Inflammatory macrophage treated with lipopolysaccharide for 1 hour (primary cell): ENCODE measurements at places on chromosomes 13 and 19.

DNA sequence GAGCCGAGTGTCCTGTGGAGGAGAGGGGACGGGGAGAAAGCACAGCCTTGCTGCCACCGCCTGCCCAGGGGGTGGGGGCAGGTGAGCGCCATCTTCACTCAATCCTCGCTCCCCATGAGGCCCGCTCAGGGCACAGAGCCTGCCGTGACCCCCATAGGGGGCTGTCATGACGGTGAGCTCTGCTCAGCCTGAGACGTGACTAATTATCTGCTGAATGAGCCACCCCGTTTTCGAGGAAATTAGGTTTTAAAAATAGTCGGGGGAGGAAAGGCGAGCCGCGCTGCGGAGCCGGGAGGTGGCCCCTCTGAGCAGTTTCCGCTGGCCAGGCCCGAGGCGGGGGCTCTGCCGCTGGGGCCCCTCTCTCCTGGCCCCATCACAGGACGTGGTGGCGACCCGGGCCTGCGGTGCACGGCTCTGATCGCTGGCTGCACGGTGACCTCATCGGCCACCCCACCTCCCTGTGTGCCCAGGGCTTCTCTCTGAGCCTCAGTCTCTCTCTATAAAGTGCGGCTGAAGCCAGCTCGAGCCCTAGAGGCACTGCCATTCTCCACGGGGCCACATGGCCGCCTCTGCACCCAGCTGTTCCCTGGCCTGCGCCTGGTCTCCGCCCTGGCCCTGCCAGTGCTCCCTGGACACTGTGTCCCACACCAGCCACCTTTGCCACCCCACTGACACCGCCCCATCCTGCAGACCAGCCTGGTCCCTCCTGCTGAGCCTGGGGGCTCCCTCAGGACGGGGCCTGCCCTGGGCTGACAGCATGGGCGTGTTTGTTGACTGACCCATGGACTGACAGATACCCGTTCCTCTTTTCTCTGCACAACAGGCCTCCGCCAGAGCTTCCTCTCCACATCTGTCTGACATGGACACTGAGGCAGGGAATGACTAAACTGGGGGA is 28.3 kb downstream of the PIP5K1C start:
- peak; percentile 48 for DNase-seq

DNA sequence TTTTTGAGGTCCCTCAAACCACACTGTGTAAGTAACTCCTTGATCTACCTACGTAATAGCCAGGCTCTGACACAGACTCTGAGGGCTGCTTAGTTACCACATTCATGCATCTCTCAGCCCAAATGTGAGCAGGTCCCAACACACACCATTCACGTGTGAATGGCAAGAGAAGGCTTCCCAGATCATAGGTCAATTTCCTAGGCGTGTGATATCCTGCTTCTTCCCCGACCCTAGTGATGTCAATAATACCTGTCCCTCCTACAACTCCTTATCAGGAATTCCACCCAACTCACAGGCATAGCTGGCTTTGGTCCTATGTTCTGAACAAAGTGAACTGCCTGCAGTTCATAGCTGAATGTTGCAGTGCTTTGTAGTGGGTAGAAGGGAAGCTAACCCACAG is 334.5 kb downstream of the RFC3 start:
- no peak for DNase-seq

GRCh38 chr13:78061806-78062205 is 143.2 kb upstream of the EDNRB start:
- no peak for DNase-seq

GRCh38 chr13:94480672-94481145 is 1.2 kb upstream of the DCT start:
- peak; percentile 38 for DNase-seq

DNA sequence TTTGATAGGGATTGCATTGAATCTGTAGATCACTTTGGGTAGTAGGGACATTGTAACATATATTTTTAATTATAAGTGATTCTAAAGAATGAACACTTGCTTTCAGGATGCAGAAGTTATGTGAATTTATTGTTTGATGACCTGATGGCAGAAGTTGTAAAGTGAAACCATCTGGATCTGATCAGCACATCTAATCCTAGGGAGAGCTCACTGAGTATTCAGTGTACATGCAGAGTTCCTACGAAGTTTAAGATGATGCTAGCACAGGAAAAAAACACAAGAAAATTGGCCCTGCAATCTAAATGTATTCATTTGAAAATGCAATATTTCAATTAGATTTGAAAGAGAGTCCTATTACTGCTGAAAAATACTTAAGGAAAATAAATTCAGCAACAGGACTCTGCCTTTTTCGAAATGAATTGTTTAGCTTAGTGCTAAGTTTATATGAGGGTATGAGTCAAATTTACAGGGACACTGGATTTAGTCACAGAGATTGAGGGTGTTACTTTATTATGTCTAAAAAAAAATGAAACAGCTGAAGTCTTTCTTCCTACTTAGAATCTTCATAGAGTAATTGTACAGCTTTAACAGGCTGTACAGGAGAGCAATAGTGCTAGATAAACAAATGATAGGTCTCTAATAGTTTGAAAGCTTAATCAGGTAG is 385.7 kb downstream of the DCT start:
- no peak for DNase-seq

GRCh38 chr13:94640721-94641120 is 39.1 kb downstream of the GPR180 start:
- no peak for DNase-seq

DNA sequence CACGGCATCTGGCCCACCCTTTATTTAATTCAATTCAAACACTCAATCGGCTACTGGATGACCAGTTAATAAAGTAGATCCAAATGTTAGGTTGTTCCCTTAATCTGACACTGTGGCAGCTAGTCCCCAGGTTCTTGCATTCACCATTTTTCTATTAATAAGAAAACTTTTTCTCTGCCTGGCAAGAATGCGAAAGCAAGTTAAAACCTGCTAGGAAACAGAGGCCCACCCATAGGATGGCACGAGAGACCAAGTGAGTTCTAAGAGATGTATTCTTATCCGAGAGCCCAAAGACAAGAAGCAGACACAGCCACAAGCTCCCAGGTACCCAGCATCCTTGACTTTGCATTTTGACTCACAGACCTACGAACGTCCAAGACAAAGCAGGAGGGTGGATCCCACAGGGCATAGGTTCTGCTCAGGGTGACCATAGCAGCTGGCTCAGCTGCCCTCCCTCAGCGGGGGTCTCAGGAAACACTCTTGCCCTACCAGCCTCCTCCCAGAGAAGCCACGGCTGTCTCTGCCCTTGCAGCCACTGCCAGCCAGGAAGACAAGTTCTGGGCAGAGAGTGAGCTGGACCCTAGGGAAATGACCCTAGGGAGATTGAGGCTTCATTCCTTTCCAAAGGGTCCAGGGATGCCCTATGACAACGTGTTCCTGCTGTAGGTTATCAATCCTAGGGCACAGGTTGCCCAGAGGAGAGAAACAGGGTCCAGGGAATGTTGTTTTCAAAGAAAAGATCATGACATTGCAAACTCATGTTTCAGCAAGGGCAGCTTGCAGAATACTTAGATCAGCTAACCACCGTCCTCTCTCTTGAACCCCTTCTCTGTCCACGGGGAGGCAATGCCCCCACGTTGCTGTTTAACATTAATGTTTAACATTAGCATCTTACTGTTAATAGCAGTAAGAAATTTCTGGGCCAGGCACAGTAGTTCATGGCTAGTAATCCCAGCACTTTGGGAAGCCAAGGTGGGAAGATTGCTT is 147.2 kb upstream of the ZNF507 start:
- no peak for DNase-seq

DNA sequence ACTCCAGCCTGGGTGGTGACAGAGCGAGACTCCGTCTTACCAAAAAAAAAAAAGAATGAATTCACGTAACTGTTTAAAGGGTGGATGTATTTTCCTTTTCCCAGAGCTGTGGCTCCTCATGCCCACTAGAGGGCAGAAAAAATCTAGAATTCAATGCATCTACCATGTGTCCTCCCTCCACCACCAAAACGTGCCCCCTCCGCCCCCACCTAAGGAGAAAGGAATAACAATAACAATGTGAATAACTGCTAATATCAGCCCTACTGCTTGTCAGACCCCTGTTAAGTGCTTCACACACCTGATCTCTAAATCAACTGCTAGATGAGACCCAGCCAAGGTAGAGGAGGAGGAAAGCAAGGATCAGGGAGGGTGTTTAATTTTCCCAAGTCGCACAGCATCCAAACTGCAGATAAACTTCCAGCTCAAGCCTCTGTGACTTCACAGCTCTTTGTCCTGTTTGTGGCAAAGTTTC is 20.2 kb upstream of the PNMA8B start:
- DNase-seq = peak; percentile 43

- DNase-seq = no peak
Measured at GRCh38 chr19:46180701-46181387, 32.8 kb downstream of the IGFL2 start.

DNA sequence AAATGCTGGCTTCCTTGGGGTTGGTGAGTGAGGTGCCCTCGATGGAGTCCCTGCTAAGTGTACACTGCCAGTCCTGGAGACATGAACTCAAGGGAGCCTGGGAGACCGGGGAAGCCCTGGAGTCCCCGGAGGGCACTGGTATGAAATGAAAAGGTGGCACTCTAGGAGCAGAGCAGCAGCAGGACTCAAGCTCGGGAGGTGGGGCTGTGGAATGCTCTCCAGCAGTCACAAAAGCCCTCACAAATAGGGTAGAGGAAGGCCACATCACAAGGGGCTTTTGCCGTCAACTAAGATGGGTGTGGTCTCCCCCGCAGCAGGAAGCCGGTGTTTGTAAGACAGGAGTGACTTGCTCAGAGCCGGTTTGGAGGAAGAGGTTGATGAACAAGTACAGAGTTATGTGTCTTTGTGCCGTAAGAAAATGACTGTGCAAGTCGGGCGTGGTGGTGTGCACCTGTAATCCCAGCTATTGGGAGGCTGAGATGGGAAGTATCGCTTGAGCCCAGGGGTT is 19.3 kb downstream of the CCNE1 start:
- DNase-seq = no peak

DNA sequence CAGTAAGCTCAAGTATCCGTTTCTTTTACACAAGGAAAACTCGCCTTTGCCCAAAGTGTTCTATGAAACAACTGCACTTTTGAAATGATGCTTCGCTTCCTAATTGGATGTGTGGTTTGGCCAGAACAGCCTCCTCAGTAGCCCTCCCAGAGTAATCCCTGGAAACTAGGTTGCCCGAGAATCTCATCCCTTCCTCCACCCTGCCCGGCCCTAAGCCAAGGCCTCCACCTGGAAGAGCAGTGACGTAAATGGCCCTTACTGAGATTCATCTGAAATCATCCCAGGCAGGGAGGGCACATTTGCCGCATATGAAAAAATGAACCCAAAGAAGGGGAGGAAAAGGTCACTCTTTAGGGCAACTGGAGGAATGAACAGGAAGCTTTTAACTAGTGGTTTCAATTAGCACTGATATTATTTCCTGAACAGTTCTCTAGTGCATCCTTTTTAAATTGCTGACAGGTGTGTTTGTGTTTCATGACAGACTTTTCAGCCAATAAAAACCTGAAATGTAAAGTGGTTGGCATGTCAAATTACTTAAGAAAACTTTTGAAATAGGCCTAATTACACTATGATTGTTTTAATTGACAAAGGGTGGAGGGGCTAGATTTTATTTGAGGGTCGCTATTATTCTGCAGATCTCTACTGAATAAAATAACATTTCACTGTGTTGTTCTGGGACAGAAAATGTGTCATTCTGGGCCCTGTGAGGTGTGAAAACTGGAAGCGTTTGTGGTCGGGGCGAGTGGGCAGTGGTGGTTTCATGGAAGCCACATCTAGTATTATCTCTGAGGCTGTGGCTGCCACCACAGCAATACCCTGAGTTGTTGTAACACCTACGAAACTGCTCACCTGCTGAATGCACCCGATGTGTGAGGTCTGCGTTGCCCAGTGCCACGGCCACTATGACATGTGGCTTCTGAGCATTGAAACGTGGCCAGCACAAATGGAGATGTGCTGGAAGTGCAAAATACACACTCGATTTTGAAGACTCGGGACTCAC is 112.1 kb downstream of the ZIC5 start:
- DNase-seq = no peak

DNA sequence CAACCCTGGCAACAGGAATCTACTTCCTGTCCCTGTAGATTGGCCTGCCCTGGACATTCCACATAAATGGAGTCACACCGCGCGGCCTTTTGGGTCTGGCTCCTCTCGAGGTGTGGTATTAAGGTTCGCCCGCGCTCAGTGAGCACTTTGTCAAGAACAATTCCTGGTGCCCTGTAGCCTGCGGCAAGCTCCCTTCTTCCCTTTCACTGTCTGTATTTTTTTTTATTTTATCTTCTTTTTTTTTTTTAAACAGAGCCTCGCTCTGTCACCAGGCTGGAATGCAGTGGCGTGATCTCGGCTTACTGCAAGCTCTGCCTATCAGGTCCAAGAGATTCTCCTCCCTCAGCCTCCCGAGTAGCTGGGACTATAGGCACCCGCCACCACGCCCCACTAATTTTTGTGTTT is 28.3 kb downstream of the PEX11G start:
- no peak for DNase-seq

GRCh38 chr13:21020581-21020980 is 40.8 kb downstream of the LATS2 start:
- no peak for DNase-seq

DNA sequence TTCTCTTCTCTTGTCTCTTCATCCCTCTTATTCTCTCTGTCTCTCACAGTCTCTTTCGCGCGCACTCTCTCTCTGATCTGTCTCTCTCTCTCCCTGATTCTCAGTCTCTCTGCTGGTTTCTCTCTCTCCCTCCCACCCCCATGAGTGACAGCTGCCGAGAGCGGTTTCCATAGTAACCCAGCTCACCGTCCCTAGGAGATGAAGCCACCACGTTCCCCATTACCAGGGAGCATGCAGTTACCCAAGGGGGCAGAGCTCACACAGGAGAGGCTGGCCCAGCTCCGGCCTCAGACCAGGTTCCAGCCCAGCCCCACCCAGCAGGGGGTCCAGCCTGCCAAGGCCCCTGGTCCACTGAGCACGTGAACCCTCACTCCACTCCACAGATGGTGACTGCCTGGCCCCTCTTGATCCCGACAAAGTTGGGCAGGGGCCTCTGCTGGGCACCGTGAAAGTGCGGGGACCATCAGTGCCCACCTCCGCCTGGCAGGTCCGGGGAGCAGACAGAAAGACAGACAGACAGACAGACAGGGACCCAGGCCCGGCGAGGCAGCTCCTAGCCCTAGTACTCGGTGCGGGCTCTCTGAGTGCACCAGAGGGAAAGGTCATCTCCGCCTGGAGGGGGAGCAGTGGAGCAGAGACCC is 50.6 kb downstream of the CELF5 start:
- DNase-seq = no peak

GRCh38 chr19:32919365-32919764 is 49.8 kb upstream of the SLC7A9 start:
- DNase-seq = no peak

DNA sequence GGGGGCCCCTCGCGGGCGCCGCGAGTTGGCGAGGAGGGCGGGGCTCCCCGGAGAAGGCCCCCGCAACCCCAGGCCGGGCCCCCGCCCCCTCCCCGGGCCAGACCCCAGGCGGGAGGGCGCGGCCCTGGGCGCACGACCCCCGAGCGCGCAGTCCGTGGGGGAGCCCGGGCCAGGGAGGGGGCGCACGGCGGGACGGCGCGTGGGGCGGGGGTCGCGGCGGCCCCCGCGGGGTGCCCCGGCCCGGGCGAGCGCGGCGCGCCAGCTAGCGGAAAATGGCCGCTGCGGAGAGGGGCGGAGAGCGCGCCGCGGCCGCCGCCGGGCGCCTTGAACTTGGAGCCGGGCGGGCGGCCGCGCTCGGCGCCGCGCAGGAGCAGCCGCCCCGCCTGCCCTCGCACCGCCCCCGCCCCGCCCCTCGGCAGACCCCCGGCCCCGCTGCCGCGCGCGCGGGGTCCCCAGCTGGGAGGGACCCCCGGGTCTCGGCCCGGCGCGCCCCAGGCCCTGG is 6.4 kb upstream of the NFIC start:
- DNase-seq = no peak

- no peak for DNase-seq
Measured at GRCh38 chr19:13808856-13809255, 13.6 kb downstream of the ZSWIM4 start.
